ENCODE measurements at places on chromosomes 4 and X.

GRCh38 chrX:20412871-20413486 is 146.3 kb upstream of the RPS6KA3 start:
- peak; percentile 27 for DNase-seq

- DNase-seq, result no peak
These were observed 9.7 kb downstream of the SOD3 start for GRCh38 chr4:24805067-24805466.

DNA sequence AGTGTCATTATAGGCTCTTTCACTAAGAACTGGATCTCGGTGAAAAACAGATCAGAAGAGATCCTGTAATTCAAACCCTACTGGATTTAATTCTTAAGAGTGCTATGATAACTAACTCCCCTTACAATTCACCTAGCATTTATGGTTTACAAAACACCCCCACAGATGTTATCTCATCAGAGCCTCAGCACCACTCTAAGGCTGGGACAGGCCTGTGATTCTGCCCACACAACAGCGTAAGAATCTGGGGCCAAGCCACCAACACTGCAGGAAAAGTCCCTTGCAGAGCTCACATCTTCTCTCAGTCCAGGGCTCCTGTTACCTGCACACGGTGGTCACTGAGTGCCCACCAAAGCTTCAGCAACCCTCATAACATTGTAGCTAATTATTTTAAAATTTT is 8.9 kb downstream of the MFAP3L start:
- DNase-seq, result no peak

DNA sequence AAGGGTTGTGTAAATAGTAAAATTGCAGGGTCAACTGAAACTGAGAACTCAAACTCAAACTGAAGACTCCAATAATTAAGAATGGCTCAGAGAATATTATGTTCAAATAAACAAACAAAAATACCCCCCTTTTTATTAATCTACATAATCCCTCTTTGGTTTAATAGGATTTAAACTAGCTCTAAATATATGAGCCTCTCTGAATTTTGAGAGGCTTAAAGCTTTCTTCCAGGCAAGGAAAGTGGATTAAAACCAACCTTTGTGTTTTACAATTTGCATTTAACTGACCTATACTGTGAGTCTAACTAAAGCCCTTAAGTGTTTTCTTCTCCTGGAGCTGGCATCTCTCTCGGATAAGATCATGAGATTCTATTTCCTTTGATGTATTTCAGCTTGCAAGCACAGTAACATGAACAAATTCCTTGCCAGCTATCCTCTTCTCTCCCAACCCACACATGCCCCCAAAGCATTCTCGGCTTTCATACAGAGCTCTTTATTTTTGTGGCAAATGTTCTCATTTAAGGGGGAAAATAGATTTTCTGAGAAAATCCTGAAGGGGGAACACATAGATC is 1310.8 kb upstream of the AGA start:
- no peak for DNase-seq

GRCh38 chr4:82495666-82496065 is 65.3 kb downstream of the ENOPH1 start:
- no peak for DNase-seq

DNA sequence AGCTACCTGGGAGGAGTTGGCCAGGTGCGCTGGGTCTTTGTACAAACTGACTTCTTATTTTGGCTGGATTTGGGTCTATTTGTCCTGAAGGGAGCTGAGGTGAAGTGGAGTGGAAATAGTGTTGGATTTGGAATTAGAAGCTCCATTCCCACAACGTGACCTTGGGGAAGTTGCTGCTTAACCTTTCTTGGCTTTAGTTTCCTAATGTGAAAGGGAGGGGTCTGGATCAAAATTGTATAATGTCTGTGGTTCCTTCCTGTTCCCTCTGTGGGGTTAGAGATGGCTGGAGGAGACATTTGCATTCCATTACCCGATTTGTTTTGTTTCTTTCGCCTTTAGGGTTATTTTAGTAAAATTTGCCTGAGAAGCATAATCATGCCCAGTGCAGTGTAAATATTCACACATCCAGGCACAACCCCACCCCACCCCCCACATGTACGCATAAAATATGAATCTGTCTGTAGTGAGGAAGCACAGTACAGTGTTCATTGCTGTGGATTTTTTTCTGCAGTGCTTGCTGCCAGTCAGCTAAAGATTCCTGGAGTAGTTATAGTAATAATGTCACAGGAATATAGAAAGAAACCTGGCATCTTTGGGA is 21.5 kb downstream of the JADE1 start:
- DNase-seq, result no peak

DNA sequence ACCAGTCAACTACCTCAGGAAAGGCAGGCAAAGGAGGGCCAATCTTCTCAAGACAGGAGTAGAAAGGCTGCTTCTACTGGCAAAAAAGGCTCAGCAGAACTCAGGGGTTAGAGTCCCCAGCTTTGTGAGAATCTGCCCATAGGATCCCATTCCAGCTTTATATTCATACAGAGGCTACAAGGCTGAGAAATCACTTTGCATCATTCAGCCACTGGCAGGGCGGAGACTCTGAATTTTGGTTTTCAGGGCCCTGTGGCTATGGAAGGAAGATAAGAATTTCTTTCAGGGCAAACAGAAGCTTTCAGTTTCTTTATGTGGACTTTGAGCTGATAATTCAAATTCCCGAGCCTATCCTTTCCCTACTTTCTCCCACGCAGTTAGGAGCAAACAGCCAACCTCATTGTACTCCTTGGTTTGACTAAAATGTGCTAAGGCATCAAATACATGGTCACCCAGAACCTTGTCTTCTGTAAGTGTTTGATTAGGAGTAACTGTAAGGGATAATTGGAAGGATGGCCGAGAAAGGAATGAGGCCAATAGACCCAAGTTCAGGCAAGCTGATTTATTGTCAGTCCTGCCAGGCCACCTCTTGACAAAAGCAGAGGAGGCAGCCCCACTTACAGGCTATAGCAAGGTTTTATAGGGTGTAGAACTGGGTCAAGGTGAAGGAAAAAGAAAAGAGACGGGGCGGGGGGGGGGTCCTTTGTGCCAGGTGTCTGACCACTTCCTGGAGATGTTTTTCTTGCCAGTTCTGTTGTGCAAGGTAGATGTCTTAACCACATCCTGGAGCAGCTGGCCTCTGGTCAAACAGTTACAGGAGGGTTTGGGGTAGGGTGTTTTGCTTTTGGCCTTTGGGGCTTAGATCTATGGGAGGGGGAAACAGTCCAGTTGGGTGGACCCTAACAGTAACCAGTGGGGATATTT is 165.3 kb upstream of the PPP1R2C start:
- DNase-seq, result peak; percentile 13

DNA sequence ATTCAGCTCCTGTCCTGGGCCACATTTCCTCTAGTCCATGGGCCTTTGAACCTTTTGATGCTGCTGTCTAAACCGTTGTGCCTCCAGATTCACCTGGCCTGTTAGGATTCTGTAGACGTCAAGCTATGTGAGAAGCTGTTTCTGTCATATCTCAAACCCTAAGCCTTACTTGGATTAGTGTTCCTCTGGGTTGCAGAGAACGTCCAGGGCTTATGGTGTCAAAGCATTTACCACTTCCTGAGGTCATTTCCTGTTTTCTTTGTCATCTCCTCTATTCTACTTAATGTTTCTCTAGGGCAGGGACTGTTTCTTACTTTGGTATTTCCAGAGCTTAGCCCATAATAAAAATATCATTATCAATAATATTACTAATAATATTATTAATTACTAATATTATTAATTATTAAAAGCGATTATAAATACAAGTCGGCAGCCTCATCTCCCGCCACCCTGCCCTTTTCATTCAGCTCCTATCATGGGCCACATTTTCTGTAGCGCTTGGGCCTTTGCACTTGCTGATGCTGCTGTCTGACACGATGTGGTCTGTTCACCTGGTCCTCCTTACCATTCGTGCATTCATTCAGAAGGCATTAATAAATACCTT is 19.1 kb downstream of the PRIMPOL start:
- no peak for DNase-seq

DNA sequence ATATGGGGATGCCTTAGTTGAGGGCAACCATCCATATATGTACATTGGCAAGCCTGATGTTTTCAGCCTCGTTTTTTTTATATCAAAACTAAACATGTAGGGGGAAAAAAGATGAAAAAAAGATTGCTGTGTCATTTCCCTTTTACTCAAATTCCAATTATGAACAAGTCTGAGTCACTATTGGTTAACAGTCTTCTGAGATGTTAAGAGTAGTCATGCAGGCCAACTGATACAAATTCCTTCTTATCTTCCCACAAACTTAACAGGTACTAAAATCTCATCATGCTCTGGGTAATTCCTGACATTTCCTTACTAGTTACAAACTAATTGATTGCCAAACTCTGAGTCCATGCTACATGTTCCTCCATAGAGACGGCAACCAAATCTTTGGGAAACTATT is 222.1 kb downstream of the FRMPD4 start:
- no peak for DNase-seq

GRCh38 chrX:49202022-49202421 is 2.0 kb upstream of the SYP start:
- no peak for DNase-seq

- DNase-seq, result no peak
These were observed 3.3 kb downstream of the PCDH10 start for GRCh38 chr4:133152330-133152821.

DNA sequence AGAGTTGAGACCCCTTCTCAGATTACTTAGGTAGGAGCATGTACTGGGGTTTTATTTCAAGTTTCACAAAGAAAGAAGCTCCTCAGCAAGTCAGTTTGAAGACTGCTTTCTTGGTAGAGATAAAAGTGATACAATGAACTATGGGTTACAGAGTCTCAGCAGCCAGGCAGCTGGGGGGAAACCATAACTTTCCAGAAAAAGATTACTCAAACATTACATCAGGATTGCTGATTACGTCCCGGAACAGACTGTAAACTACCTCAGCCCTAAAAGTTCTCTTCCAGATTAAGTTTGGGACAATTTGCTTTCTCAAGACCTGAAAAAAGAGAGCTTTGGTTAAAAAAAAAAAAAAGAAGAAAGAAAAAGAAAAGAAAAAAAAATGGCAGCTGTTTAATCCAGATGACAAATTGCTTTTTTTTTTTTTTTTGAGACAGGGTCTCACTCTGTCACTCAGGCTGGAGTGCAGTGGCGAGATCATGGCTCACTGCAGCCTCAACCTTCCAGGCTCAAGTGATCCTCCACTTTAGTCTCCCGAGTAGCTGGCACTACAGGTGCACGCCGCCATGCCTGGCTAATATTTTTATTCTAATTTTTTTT is 16.6 kb downstream of the SAT1 start:
- DNase-seq, result no peak

DNA sequence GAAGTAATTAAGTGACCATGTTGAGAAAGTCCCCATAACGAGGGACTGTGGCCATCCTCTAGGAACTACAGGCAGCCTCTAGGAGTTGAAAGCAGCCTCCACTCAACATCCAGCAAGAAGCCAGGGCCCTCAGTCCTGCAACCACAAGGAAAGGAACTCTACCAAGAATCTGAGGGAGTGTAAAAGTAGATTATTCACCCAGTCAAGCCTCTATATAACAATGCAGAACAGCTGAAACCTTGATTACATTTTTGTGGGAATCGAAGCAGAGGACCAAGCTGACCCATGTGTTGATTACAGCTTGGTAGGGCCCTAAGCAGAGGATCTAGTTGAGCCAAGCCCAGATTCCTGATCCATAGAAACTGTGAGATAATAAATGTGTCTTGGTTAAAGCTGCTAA is 17.1 kb downstream of the RPS6KA6 start:
- DNase-seq, result no peak

GRCh38 chr4:174080361-174080760 is 203.1 kb downstream of the FBXO8 start:
- no peak for DNase-seq

GRCh38 chrX:18983666-18984380 is at the start of gene PHKA2:
Gene PHKA2 (minus strand): TSS chrX:18984114. CDS start chrX:18983932, 182 bp downstream.
- peak; percentile 1 for DNase-seq

- no peak for DNase-seq
These were observed 260.1 kb upstream of the EDNRA start for GRCh38 chr4:147220833-147221232.

DNA sequence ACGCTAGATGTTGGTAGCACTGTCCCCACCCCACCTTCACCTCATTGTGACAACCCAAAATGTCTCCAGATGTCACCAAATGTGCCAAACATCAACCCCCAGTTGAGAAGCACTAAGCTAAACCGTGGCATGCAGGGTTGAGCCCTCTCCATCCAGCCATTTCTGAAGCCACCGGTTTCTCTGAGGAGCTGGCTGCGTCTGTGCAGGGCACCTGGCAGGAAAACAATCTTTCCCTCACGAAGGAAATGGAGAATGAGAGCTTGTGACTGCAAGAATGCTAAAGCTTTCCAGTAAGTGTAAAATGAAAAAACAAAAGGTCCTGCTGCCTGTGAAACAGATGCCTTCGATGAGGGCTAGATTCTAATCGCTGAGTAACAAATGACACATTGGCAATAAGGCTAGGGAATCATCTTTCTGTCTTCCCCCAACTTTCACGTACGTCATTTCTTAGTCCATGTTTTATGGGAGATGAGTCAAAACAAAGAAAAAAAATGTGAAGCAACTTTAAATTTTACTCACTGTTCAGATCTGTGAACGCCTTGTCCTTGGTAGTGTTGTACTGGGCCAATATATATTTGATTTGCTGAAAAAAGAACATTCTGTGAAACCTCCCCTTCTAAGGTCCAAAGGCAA is 59.9 kb downstream of the PROM1 start:
- DNase-seq, result no peak

- DNase-seq, result no peak
These were observed at the start of gene BMP3 for GRCh38 chr4:81030061-81030980. Gene BMP3 (plus strand): TSS chr4:81030708. CDS start chr4:81031285, 577 bp downstream.

DNA sequence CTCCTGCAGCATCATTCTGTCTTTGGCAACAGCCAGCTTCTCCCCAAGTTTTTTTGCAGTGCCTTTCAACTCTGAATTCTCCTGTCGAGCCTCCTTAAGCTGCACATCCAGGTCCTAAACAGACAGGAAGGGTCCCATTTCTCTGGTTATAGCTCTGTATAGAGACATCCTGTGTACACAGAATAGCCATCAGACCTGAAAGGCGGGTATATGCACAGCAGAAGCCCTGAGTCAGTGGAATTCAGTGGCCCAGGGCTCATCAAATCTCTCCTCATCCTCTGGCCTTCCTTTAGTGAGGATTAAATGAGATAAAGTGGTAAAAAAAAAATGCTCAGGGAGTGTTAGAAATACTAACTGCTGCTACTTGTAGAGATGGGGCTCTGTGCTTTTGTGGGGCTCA is 73.8 kb downstream of the FAM184B start:
- DNase-seq, result no peak

- DNase-seq, result no peak
These were observed 370.2 kb upstream of the GRIA3 start for GRCh38 chrX:122813876-122814275.

GRCh38 chr4:170526471-170526870 is 436.7 kb upstream of the AADAT start:
- DNase-seq, result no peak

- DNase-seq, result no peak
These were observed 638.6 kb downstream of the BCOR start for GRCh38 chrX:39459204-39459603.

DNA sequence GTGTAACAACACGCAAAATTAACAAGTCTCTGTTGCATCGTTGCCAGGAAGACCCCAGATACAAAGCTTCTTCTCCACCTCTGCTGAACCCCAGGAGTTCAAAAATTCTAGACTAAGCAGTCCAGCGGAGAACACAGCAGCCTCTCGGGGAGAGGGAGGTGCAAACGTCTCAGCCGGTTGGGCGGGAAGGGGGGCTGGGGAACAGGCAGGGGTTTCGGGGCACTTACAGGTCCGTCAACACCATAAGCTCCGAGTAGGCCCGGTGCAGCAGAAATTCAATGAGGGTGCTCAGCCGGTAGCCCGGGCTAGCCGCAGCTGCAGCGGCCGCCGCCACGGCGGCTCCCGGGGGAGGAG is 394 bp downstream of the MED14 start:
- DNase-seq, result peak; percentile 10

GRCh38 chr4:91267543-91267942 is 1036.2 kb upstream of the GRID2 start:
- DNase-seq, result no peak

GRCh38 chr4:94892051-94892450 is 134.3 kb downstream of the BMPR1B start:
- no peak for DNase-seq

Data from stimulated activated CD4-positive, alpha-beta T cell treated with anti-CD3 and anti-CD28 coated beads, Interleukin-4, amount 100 ng/mL, for 4 hours (primary cell).